Fibroblast of gingiva (primary cell): ENCODE measurements at places on chromosomes 13 and 19.

DNA sequence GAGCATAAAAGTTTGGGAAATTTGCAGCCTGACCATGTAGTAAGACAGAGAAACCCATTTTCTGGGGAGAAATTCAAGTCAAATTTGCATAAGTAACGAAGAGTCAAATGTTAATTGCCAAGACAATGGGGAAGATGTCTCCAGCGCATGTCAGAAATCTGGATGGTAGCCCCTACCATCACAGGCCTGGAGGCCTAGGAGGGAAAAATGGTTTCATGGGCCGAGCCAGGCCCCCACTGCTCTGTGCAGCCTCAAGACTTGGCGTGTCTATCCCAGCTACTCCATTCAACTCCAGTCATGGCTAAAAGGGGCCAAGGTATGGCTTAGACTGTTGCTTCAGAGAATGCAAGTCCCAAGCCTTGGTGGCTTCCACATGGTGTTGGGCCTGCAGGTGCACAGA lies 269.8 kb downstream of the RFC3 start:
- no peak for DNase-seq

GRCh38 chr19:39203372-39204341 lies at the start of gene SYCN:
Gene SYCN (minus strand): TSS chr19:39204263. CDS start chr19:39204254, 9 bp downstream.
- DNase-seq = no peak

- DNase-seq = peak; percentile 79
Measured at GRCh38 chr19:46413262-46414031, at the start of gene CCDC8. Gene CCDC8 (minus strand): TSS chr19:46413564. CDS start chr19:46412810, 754 bp downstream.

DNA sequence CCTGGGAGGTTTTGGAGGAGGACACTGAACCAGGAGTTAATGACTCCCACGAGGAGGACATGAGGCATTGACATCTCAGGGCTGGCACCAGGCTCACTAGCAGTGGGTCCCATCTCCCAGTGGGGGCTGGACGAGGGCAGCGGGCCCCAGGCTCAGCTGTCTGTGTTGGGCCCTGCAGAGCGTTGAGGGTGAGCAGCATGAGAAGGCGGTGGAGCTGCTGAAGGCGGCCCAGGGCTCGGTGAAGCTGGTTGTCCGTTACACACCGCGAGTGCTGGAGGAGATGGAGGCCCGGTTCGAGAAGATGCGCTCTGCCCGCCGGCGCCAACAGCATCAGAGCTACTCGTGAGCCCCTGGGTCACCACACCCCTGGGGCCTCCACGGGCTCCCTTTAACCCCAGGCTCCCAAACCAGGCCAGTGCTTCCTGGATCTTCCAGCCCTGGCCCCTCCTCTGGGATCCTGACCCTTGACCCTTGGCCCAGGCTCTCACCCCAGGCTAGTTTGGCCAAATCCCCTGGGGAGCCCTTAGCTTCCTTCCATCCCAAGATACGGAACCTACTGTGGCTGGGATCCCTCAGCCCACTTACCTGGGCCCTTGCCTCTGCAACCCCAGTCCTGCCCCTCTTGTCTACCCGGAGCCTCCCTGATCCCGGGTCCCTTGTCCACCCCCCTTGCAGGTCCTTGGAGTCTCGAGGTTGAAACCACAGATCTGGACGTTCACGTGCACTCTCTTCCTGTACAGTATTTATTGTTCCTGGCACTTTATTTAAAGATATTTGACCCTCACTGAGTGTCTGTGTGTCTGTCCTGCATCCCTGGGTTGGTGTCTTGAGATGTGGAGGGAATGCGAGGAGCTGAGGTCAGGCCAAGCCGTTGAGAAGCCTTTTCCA lies 1.0 kb downstream of the C19orf73 start:
- DNase-seq = no peak

DNA sequence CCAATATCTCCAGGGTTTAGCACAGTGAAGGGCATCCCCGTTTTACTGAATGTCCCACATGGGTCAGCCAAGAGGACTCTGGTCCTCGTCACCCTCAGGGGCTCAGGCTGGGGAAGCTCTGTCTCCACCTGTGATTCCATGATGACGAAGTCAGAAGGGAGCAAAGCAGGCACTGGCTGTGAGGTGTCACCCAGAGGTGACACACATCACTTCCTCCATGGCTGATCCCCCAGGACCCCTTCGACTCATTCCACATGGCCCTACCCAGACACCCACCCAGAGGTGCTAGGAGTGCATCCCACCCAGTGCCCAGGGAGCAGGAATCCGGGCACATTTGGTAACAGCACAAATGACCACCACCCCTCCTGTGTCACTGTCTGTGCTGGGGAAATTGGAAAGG lies 145.2 kb upstream of the VSTM2B start:
- DNase-seq = no peak

DNA sequence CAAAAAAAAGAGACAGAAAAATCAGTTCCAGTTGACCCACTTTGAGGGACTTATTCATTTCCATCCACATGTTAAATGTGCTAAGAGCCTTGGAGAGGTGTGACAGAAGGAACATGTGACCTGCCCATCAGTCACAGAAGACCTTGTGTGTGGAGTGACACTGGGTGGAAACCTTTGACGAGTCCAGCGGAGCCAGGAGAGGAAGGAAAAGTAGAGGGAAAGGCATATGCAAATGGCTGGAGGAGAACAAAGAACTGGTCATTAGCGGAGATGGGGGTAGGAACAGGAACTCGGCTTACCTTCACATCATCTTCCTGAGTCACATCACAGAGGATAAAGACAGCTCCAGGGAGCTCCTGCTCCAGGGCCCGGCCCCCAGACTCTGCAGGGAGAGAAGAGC lies 2.3 kb downstream of the HSD17B14 start:
- DNase-seq = no peak

DNA sequence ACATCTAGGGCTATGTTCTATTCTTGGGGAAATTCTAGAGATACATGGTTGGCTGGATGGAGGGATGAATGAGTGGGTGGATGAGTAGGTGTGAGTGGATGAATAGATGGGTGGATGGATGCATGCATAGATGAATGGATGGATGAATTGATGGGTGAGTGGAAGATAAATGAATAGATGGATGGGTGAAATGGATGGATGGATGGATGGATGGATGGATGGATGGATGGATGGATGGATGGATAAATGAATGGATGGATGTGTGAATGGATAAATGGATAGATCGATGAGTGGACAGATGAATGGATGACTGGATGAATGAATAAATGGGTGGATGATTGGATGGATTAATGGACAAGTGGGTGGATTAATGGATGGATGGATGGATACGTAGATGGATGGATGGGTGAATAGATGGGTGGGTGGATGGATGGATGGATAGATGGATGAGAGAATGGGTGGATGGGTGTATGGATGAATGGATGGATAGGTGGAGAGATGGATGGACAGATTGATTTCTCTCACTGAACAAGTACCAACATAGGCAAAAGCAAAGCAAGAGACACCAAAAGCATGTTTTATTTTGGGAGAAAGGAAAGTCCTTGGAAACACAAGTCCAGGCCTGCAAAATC lies 143.2 kb downstream of the TSHZ3 start:
- no peak for DNase-seq

DNA sequence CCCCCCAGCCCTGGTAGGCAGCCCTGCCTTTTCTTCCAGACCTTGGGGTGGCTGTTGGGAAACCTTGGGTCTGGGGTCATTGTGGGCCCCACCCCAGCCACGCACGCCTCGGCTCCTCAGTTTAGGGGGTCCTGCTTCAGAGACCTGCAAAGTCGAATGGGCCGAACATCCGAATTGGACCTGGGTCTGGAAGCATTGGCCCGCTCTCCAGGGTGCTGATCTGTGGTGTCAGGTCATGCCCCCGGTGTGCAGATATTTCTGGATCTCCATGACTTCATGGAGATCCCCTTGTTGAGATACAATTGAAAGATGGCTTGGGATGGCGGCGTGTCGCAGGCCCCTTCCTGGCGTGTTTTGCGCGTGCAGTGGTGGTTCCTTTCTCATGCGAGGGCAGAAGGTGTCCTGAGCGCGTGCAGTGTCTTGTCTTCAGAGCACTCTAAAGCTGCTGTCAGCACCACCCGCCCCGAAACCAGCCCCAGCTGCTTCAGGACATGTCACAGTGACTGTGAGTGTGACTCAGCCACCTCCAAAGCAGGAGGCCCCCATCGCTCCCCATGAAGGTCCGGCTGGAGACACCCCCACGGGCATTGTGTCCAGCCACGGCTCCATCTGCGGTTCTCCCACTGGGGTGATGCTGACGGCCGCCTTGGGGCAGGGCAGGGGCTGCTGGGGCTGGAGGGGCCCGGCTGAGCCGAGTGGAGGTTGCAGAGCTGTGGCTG lies 112.7 kb downstream of the KDM4B start:
- no peak for DNase-seq

DNA sequence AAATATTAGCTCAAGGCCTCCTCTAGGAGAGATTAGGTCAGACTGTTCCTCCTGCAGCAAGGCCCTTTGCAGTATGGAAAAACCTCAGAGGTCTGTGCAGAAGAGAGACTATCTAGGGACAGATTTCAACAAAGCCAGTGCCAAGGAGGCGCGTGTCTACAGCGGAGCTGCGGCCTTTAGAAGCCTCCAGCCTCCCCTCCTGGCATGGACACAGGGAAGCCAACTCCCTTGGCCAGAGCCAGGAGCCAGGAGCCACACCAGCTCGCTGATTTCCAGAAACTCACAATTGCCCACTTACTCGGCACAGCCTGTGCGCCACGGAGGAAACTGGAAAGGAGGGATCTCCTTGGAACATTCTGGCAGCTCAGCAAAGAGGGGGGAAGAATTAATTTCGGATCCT lies 63.4 kb downstream of the INSR start:
- DNase-seq = no peak

DNA sequence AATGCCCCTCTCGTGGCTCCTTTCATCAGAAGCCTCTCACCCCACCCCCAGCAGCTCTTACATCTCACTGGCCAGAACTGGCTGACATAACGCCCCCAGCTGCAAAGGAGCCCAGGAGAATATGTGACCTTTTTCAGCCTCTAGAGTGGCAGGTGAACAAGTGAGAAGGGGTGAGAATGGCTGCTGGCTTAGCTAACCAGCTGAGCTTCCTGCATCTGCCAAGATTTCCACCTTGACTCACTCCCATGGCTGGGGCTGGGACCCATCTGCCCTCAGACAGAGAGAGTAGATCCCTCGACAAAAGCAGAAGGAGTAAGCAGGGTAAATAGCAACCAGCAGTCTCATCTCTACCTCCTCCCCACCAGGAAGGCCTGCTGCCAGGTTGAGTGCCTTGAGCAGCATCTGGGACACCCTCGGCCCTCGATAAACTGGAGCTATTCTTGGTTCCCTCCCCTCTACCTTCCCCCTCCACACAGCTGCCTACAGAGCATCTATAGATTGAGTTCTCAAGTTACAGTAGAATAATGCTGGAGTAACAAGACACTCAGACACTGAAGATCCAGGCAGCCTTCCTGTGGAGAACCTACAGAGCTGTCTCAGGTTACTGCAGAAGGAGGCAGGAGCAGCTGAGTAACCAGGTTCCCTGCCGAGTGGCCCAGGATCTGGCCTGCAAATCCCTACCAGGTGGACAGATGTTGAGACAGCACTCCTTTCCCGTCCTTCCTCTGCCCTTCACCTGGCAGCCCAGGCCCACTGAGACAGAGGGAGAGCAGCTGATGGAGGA lies 15.5 kb downstream of the KASH5 start:
- no peak for DNase-seq

- DNase-seq = no peak
Measured at GRCh38 chr13:45149964-45150363, 29.7 kb downstream of the GTF2F2 start.

DNA sequence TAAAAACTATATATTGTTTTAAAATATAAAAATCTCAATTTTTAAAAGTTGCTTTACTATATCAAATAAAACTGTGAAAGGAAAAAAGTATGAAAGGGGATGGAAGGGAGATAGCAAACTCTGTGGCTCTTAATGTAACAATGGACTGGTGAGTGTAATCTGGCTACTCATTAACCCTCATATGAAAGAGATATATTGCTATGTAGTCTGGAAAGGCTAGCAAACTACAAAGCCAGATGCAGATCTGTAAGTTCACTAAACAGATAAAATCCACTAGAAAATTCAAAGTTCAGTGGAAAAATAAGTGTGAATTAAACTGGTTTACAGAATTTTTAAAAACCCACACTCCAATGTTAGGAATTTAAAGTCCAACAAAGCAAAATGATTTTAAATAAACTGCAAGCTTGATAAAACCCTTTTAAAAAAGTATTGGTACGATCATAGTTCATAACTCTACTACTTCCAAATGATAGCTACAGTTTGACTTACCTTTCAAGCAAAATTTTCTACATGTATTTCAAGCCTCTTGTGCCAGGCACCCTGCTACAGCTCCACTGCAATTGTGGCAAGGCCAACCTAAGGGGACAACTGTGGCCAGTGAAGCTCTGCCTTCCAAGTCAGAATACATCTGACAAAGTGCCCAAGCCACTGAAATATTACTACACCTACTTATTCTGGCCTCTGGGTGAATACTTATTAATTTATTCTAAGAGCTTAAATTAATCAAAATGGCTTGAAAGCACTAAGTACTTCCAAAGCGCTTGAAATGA lies 647 bp upstream of the ELF1 start:
- no peak for DNase-seq

DNA sequence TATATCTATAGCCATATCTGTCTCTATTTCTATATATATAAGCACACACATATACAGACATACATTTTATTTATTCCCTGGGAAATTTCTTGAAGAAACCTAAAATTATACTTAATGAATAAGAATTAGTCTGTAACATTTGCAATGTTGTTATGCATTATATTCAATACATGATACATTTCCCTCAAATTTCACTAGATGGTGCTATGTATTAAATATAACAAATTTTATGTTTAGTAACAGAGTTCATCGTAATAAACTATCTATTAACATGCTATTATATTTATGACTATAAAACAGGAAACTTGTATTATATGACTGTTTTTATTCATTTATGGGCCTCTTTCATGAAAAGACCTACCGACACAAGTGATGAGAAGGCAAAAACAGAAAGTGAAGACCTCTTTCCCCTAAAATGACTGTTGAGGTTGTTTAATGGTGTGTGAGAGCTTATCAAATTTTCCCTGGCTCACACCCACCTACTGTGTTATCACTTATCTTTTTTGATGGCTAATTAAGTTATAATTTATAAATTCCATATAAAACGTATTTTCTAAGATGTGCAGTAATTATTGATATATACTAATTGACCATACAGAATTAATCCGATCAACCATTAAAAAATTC lies 881.9 kb downstream of the SLITRK6 start:
- DNase-seq = no peak

DNA sequence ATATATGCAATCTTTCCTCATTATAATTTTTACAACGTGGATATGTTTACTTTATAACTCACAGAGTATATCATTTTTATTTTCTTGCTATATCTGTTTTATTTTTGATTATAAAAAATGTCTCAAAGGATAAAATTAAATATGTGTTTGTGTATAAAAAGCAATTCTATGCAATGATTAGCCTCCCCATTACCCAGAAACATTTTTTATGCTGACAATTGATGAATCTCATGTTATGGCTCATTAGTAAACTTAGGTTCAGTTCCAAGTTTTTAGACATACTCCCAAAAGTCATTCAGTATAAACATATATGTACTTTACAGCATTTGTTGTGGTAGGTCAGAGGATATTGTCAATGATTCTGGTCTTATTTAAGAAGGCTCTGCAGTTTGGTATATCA lies 540.1 kb upstream of the SPRY2 start:
- no peak for DNase-seq

GRCh38 chr19:55640577-55641425 lies at the start of gene ZNF580:
Gene ZNF580 (plus strand): TSS chr19:55641002. CDS start chr19:55642509, 1,507 bp downstream.
- DNase-seq = peak; percentile 87

- no peak for DNase-seq
Measured at GRCh38 chr13:46079770-46080169, 25.1 kb downstream of the CPB2 start.

GRCh38 chr19:38004521-38005223 lies 97.7 kb downstream of the SIPA1L3 start:
- peak; percentile 95 for DNase-seq
